D721Med (cell line): ENCODE measurements at places on chromosomes 4 and X.

DNA sequence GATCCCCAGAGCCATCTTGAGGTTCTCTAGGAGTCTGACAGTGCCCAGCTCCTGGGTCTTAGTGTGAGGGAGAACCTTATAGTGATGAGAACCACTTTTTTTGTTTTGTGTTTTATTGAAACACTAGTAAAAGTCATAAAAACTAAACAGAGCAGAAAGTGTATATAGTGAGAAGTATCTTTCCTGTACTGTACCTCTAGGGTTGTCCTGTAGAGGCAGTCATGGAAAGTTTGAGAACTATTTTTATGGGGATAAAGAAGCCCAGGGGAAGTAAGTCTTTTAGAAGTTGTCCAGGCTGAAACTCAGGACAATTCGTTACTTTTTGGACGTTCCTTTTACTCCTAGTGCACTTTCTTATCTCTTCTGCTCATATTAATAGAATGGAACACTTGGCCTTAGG lies 40.9 kb downstream of the ADH5 start:
- DNase-seq = no peak

DNA sequence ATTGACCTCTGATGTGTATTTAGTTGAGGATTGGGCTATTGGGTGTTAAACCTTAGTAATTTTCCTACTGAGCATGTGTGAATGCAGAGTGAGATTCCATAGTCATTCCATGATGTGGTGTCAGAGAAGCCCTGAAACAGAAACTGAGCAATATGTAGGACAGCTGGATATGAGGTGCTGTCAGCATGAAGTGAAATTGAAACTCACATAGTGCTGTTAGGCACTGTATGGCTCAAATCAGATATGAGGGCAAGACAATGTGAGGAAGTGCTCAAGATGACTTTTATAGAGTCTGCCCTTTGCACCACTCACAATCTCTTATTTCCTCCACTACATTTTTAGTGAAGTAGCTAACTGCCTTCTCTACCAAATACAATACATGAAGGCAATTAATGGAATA lies 188.3 kb downstream of the SH3BGRL start:
- no peak for DNase-seq

DNA sequence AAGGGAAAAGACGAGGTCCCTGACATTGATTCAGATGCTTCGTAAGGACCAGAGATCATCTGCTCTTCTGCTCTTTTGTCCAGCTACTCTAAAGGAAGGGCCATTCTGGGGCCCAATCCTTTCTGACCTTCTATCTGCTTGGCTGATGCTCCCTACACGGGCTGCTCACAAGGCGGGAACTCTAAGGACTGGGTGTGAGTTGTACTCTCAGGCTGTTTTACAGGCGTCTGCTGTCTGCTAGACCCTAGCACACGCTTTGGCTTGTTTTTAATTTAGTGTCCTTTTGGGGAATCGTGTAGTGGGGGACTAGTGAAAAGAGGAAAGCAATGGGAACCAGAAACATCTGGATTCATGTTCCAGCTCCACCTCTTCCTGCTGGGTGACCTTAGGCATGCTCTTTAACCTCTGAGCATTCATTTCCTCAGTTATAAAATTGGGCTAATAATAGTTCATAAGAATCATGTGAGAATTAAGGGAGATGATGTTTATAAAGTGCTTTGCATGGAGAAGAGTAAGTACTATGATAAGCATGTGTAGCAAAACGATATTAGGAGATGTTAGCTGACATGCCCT lies 53.1 kb downstream of the CASP3 start:
- no peak for DNase-seq

GRCh38 chrX:148448686-148449085 lies 51.7 kb upstream of the AFF2 start:
- no peak for DNase-seq

DNA sequence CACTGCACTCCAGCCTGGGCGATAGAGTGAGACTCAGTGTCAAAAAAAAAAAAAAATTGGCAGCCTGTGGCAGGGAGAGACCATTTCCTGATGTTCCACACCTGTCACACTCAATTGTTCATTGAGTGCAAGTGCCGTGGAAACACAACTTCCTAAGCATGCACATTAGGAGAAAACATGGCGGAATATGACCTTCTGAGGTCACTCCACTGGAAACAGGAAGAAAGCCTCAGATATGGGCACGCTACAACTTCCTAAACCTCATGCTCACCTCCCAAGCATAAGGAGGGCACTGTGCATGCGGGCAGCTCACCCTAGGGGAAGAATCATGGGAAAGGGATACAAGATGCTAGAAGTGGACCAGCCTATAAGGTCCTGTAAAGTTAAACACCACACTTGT lies 28.5 kb upstream of the CD99 start:
- DNase-seq = no peak

DNA sequence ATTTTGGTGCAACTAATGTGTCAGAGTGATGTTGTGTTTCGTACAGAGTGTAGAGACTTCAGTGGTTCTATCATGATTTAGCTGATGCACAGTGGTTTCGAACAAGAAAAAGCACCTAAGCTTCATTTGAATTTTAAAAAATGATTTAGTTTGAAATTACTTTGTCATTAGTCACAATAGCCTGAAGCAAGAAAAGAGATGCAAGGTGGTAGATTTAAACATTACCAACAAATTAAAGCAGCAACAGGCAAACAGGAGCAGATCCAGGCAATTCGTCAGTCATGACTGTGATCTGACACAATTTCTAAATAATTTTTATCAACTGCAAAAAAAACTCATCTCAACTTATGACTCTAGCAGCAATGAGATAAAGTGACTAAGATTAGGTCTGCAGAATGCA lies 24.6 kb upstream of the COX7B2 start:
- no peak for DNase-seq
